Hepatocyte (in vitro differentiated cells): ENCODE measurements at places on chromosomes 3 and 15.

- DNase-seq, result no peak
These were observed 33.2 kb downstream of the PML start for GRCh38 chr15:74027688-74028087.

DNA sequence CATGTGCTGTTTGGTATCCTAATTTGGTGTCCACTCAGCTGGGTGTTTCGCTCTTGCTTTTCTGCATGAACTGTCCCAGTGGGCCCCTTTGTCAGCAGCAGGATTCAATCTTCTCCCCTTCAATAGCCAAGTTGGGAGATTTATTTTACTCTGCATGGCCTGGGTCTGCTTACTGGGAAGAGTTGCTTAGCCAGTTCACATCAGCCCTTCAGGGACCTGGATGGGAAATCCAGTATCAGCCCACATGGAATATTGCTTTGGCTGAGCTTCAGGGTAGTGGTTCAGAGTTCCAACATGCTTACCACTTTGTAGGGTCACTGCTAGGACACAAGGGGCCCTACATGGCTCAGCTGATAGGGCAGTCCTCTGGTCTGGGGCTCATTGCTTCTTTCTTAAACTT, 93.0 kb upstream of the BOC start:
- DNase-seq, result no peak

GRCh38 chr15:39199076-39199475, 381.8 kb upstream of the THBS1 start:
- DNase-seq, result no peak

DNA sequence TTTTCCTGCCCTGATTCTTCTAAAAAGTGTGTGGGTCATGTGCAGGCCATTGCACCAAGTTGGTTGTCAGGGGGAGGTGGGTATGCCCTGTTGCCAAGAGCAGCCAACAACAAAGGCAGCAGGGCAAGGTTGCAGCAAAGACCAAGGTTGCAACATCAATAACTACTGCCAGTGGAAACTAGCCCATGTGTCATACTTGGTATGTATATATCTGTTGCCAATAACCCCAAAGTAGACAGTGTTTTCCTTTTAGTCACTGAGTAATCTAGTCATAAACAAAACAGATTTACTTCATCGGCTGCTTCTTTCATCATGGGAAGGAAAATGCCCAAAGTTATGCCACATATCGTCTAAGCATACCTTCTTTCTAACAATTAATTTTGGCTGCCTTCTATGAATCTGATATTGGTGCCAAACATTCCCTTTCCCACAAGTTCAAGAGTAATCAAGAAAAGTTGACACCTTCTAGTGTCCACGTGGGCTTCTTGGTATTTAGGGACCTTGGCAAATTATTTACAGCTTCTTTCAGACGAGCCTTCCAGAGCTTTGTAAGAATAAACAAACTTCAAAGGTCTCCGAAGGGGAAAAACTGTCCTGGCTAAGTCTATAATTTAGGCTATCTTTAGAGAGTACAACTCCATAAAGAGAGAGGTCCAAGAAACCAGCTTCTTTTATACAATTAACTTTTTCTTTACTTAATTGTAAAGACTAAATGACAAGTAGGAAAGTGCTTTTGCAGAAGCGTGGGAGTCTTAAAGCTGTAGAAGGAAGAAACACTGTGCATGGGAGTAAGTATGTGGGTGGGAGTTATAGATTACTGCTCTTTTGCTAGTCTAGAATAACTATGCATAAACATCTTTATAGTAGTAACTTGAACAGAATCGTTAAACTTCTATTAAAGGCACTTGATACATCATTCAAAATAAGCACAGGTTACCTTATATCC, 10.0 kb upstream of the MBNL1 start:
- peak; percentile 69 for DNase-seq

DNA sequence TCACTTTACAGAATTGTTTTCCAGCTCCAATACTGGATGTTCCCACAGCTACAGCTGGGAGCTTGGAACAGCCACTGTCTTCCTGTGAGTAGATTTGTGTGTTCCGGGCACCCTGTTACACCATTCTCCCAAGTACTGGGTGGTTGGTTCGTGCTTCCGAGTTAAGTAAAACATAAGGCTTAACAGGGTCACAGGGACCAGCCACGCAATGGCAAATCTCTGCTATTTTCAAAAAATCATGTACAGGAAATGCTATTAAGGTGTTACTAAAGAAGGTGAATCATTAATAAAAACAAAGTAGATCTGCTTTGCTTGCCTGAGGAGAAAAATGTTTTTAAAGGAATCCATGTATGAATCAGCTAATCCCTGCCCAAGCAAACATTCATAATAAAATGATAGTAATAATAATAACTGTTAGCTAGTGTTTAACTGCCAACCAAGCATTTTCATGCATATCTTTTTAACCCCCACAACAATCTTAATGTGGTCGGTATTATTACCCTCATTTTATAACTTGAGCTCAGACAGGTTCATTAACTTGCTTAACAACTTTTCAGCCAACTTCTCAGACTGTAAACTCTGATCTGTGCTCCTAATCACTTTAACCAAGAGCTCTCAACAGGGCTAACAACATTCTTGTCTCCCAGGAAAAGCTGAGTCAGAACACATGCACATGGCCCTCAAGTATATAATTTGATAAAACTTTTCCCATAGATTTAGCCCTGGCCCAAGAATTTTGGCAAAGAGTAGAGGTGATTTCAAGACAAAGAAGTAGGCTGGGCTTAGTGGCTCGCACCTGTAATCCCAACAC, 2.7 kb upstream of the C2CD4A start:
- DNase-seq, result peak; percentile 44

- DNase-seq, result no peak
These were observed 15.5 kb downstream of the PAQR9 start for GRCh38 chr3:142947799-142948575.

DNA sequence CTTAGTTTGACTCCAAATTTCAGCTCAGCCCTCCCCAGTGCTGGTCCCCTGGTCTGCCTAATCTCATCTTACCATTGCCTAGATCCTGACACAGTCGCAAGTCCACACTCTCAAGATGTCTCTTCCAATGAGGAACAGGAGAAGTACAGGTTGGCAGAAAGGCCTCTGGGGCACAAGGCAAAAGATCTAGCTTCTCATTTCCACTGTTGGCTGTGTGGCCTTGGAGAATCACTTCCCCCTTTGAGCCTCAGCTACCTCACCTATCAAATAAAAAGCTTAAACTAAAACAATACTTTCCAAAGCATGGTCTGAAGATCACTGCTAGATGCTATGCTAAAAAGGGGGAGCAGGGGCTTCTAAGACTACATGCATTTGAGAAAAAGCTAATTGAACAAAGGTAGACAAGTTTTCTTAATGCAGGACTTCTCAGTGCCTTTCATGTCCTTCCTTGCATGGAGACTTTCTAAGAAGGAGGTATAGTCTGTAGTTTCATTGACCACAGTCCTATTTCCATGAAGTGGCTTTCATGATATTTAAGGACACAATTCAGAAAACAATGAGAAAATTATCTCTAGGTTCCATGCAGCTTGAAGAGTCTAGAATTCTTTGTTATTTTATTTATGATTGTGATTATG, 118.0 kb upstream of the RAD18 start:
- no peak for DNase-seq

DNA sequence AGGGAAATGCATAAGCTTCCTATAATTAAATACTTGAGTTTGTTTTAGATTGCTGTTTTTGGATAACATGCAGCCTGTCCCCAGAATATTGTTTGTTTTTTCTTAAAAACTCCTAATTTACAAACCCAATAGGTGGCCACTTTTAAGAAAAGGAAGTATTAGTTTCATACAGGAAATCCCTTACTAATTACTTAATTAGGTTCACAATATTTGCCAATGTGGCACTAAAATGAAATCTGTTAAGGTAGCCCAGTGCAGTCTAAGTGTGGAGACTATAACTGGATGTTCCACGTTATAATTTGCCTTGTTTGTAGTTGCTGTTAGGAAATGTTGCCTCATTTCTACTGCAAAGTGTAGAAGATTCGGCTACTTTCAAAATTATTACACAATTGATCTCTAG, 195.8 kb downstream of the BBX start:
- DNase-seq, result no peak

- DNase-seq, result no peak
These were observed 56.7 kb upstream of the TSC22D2 start for GRCh38 chr3:150351398-150351797.

DNA sequence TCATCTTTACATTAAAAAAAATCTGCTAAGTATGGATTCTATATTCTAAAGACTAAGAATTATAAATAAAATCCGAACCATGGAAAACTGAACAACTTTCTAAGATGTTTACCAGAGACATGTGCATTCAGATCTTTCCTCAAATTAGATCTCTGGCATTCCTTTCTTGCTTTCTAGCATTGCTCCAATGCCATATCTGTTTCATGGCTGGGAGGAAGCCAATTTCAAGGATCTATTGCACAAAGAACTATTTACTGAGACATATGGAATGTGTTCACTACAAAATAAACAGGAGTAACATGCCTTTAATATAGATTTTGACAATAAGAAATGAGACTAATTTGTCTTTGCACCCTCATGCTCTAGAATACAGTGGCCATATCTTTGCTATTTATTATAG, 45.1 kb upstream of the NANOGP8 start:
- DNase-seq, result no peak
